C1 segment of cervical spinal cord (tissue), 14 donors: ENCODE measurements at places on chromosomes 11 and 22.

- no peak for DNase-seq
Measured at GRCh38 chr11:65468874-65469333, 29.9 kb upstream of the MALAT1 start.

DNA sequence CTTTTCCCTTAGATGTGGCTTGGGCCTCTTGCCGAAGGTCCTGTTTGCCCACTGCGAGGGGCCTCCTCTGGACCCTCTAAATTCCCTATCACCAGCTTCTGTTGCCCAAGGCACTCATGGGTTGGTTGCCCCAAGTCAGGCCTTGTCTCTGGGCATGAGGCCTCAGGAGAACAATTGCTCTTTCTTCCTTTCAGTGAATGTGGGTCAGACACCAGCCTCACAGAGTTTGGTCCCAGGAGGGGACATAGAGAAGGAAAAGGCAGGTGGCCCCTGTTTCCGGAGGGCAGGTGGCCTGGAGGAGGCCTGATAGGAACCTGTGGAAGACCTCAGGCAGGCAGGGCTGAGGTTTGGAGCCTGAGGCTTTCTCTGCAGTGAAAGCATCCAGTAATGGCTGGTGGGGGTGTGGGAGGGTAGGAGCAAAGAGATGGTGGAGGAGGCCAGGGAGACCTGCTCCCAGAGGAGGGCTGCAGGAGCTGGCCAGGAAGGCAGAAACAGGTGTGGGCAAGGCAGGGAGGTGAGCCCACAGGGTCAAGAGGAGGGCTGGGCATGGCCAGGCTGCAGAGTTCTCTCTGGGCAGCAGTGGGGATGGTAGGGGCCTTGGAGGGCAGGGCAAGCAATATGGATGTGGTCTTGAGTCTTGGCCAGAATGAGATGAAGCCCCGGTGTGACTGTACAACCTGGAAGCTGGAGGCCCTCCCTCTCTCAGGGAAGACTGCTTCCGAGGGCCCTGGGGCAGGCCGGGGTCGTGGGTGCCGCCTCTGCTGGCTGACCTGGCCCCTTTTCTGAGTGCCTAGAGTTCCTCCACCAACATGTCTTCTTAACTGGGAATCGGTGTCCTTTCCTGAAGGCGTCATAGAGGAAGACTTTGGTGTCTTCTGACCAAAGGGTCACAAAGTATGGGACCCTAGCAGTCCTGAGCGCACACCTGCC is 28.0 kb upstream of the LMO1 start:
- no peak for DNase-seq

- no peak for DNase-seq
Measured at GRCh38 chr11:89495951-89496350, 4.8 kb upstream of the NOX4 start.

DNA sequence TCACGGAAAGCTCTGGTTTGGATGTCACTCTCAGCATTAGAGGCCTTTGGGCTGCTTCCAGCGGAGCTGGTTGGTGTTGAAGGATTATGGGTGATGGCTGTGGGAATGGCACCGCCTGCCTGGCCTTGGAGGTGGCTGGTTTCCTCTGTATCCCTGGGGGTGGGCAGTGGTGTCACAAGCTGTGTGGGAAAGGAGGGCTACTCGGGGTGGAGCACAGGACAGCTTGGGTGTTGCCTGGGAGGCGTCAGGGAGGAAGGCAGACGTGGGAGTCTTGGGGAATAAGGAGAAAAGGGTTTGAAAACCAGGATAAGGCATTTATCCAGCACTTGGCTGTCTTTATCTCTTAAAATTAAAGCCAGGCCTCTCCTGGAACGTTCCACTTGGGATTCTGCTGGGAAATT is 71.8 kb downstream of the ADAMTS15 start:
- no peak for DNase-seq

DNA sequence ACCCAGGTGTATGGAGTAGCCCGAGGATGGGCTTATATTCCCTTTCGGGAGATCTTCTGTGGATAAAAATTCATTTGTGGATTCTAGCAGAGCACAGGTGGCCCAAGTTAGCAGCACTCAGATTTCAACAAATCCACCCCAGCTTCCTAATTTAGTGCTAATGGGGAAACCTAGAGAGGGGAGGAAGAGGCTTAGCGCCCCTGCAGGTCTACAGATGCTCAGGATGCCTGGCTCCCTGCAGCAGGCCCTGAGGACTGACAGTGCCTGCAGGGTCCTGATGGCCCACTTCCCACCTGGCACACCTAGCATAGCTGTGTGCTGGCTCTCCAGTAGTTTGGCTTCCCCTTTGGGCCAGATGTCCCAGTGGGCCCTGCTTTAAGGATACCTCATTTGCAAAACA is 6.5 kb downstream of the DGAT2 start:
- DNase-seq: no peak

DNA sequence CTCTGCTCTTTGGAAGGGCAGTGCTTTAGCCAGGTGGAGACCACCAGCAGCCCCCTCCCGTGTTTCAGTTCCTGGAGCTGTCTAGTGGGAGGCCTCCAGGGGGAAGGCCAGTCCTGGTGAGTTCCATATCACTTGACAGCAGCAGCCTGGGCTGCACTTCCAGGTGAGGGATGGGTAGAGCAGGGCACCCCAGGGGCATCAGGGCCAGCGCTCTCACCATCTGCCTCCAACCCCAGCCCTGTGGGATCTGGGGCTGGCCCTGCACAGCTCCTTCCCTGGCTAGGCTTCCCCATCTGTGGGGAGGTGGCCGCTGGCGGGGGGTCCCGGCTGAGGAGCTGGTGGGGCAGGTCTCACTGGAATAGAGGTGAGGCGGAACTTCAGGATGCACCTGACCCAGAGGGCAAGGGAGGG is 60.5 kb downstream of the MORC2 start:
- no peak for DNase-seq

GRCh38 chr22:29313576-29314466 is 1.7 kb downstream of the RASL10A start:
- DNase-seq: no peak

GRCh38 chr11:121253951-121254350 is 38.6 kb upstream of the SC5D start:
- no peak for DNase-seq

DNA sequence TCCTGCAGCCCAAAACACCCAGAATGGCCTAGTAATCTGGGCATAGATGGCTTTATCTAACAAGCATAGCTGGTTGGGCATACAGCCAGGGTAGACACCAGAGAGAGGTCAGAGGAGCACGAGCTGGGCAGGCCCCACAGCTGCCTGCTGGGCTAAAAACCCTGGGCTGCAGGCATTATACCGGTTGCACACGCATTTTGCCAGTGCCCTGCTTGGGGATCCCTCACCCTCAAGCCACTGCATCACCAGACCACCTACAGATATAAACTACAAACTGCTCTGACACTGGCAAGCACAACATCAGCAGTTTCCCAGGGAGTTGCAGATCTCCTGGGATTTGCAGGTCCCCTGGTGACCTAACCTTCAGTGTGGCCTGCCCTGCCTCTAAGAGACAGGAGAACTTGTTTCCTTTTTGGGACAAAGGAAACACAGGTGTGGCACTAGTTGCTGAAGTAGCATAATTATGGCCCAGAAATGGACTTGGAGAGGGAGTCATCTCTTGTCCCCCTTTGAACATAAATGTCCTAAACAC is 79.1 kb upstream of the SC5D start:
- no peak for DNase-seq

DNA sequence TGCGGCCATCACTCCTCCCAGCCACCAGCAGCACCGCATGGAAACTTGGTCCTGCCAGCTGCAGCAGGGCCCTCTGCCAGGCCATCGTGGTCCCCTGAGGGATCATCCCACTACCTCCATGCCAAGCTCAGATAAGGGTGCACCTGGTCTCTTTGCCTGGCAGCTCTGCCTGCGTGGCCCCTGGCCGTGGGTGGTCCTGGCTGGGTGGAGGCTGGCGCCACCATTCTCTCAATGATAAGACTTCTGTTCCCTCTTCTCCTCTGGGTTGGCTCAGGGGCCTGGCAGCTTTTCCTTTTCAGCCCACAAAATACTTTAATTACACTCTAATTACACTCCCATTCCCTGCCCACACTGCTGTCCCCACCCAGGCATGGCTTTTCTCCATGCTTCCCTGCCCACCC is 26.8 kb upstream of the TSKU start:
- no peak for DNase-seq

DNA sequence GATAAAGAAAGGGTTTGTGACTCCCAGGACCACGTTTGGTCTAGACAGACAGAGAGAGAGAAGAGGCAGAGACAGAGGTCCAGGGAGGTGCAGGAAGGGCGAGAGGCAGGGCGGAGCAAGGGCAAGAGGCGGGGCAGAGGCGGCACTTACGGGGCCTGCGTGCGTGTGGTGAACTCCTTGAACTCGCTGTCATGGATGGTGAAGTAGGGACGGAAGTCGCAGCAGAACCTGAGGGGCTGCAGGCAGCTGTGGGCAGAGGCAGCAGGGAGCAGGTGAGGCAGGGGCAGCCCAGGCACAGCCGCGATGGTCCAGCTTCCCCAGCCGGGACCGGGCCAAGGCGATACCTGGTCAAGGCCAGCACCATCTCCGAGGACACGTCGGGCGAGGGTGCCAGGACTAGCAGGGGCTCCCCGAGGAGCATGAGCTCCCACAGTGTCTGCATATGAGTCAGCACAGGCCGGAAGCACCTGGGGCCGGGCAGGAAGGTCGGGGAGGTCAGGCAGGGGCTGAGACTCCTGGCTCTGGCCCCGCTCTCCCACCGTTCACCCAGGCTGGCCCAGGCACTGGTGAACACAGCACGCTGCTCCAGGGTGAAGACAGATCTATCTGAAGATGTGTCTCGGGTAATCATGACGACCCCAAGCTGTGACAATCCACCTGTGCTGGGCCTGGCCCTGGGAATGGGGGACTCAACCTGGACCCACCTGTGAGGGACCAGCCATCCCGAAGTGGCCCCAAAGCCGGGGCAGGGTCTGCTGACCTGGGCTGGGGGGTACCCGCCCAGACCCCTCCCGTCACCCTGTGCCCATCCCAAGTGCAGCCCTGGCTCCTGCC is 7.2 kb upstream of the PLXNB2 start:
- DNase-seq: no peak

GRCh38 chr11:131666617-131667016 is 296.2 kb downstream of the NTM start:
- DNase-seq: no peak

DNA sequence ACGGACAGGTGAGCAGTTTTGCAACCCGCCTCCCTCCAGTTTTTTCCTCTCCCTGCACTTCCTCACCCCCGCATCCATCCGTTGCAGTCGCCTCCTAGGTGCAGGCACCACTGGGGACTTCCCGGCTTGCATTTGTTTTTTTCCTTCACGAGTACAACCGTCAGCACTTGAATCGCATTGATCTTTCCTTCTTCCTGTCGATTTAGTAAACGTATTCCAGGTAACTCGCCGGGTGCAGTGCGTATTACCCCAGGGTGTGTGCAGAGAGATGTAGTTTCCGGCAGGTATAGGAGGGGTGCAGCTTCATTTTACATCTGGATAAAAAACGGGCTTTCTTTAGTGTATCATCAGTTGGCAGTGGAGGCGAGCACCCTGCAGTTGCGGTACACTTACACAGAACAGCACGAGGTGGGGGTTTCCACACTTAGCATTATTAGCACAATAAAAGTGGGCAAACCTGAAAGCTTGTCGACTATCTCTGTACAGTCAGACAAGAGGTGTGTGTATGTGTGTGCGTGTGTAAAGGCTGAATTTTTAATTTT is at the start of gene SORL1-AS1:
SORL1-AS1 (minus strand) TSS at position 359 of the 542 bp plus-strand sequence.
- DNase-seq: no peak

DNA sequence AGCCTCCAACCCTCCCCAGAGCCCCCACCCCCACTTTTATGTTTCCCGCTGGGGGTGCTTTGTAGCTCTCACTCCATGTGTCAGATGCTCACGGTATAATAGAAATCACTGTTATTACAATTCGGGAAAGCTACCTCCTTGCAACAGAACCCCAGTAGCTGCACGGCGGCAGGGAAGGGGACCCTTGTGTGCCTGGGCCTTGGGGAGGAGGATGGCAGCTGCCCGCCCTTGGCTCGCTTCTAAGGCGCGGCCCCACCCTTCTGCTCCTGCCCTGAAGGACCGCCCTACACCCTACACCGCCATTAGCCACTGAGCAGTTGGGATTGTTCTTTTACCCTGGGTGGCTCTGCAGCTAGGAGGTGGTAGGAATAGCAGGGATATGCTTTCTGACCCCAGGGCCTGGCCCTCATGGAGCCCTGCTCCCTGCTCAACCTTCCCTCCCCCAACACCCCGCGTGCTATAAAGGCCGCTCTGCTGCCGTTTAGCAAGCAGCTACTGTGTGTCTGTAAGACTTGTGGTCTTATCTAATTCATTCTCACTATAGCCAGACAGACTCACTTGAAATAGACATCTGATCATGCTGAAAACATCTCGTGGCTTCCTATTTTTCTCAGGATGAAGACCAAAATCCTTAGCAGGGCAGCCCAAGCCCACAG is 219.7 kb downstream of the CEP164 start:
- no peak for DNase-seq

DNA sequence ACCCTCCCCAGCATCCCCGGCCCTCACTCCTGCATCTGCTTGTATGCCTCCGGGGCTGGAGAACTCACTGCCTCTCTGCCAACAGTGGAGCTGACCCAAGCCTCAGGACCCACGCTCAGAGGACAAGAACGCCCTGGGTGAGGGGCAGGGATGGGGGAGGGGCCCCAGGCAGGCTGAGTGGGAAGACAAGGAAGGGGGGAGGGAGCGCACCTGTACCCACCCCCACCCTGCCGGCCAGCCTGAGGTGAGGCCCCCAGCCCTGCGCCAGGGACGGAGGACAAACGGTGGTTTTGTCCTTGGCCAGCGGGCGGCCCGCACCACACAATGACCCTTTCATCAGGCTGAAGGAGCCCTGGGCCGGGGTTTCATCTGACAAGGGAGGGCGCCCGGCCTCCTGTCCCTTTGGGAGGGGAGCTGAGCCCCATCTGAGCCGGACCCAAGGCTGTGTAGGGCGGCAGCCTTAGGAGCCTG is 10.0 kb downstream of the WNT7B start:
- DNase-seq: no peak

DNA sequence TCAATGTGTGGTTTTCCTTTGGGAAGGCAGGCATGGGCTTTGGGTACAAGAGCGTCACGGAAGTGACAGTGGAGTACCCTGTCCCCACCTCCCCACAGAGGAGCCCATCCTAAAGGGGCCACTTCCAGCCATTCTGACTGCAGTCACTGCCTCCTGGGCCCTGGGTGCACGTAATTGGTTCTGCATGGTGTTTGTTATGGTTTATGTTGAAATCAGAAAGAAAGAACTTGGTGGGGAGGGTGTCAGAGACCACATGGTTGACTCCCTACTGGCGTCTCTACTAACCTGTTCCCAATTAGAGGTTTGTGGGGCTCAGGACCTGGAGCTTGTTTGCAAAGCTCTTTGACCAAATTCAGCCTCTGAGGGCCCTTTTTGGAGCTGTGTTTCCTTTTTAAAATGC is 40.8 kb downstream of the RIBC2 start:
- no peak for DNase-seq

- no peak for DNase-seq
Measured at GRCh38 chr22:44192098-44192815, 11.5 kb downstream of the PARVG start.

DNA sequence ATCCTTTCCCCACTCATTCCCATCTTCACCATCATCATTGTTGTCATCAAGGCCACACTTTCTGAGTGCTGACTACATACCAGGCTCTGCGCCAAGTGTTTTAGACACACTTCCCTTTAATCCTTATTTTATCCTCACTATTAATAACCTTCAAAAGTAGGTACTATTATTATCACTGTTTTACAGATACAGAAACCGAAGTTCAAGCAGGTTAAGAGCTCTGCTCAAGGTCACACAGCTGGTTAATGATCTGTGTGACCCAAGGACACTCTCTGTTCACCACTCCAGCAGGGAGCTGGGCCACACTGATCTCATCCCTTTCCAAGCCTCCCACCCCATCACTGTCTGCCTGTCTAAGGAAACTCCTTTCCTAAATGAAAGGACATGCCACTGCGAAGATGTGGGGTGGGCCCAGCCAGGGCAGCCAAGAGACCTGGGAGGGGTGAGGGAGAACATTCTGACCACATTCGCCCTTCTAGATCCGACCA is 17.2 kb upstream of the TSKU start:
- no peak for DNase-seq

- no peak for DNase-seq
Measured at GRCh38 chr22:48827268-48827846, 1000.3 kb downstream of the BRD1 start.
